ENCODE measurements at places on chromosomes 2 and 18.

- DNase-seq, result no peak
Measured at GRCh38 chr2:64915510-64915900, 73.7 kb upstream of the SLC1A4 start.

DNA sequence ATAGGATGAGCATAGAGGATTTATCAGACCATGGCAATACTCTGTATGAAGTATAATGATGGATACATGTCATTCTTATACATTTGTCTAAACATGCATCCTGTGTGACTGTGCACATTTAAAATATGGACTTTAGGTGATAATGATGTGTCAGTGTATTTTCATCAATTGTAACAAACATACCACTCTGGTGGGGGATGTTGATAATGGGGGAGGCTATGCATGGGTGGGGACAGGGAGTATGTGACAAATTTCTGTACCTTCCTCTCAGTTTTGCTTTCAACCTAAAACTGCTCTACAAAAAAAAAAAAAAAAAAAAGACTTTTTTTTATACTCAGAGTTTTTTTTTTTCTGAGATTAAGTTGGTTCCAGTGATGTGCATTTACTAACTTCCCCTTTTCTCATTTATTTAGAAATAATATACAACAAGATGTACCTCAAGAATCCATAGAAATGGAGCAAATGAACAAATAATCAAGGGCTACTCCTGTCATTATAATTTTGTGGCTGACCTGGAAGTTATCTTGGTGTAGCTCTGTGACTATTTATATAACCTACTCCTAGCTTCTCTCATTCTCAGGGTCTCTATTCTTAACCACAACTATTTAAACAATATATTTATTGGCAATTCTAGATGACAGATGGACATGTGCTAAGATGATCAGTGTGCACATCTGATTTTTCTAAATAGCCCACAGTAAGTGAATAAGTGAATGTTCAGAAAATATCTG, 108.9 kb upstream of the ITGA4 start:
- DNase-seq, result no peak

GRCh38 chr2:233075966-233076339, 15.8 kb downstream of the INPP5D start:
- DNase-seq, result no peak

DNA sequence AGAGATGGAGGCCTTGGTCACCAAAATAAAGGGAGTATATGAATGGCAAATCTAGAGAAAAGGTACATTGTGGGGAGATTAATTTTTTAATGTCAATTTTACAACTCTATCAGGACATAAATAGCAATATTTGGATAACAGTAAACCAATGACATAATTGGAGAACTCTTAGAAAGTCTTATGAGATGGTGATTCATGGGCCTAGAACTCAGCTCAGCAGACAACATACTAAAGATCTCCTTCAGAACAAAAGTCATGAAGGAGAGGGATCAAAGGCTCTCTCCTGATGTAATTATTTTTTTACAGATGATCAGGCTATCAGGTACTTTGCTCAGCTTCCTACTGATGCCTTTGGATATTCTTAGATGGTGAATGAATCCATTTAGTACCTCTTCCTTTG, 90.0 kb downstream of the CRACDL start:
- no peak for DNase-seq

DNA sequence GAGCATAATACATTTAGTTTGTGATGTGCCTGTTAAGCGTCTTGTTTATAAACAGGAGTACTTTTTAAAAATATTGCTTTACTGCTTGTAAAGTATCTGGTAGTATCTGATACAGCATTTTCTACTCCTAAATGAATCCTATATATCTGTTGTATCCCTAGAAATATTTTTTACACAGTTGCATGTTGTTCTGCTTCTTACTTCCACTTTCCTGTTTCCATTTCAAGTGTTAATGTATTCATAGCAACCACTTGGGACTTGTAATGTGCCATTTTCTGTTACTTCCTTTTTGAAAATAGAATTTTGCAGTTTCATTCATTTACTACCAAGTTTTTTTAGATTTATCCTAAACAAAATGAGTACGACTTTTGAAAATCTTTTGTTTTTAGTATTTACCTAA, 24.9 kb downstream of the CCNT2 start:
- no peak for DNase-seq

- peak; percentile 74 for DNase-seq
Measured at GRCh38 chr18:10252494-10252893, 201.9 kb upstream of the APCDD1 start.

- no peak for DNase-seq
Measured at GRCh38 chr18:78207942-78208341, 771.7 kb upstream of the SALL3 start.

DNA sequence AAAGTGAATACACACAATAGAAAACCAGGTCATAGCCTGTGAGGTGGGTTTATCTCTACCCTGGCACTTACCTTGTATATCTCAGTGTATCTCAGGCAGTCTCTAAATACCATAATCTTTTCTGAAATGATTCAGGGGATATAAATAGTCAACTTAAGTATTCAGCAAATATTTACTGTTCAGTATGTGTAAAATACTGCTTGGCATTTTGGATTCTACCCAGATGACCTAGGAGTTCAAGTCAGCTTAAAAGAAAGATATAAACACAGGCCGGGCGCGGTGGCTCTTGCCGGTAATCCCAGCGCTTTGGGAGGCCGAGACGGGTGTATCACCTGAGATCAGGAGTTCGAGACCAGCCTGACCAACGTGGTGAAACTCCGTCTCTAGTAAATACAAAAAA, 23.8 kb downstream of the GRHL1 start:
- DNase-seq, result no peak

GRCh38 chr2:172484706-172485105, 57.3 kb downstream of the ITGA6 start:
- DNase-seq, result no peak

DNA sequence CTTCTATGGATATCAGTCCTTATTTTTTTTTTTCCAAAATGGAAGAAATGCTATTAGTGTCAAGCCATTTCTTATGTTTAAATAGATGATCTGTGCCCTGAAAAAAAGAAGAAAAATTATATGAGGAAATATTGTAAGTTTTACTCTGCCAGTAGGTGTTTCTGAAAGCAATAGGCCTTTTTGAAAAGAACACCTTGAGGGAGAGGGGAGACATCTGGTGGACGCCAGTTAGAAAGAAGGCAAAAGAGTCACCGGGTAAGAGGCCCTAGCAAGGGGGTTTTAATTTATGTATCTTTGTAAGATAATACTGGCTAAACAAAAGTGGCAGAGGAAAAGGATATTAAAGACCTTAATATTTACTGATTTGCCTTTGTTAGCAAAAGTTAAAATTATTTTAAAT, 56.1 kb downstream of the DYNAP start:
- no peak for DNase-seq

- no peak for DNase-seq
Measured at GRCh38 chr2:79552653-79553052, 39.8 kb downstream of the CTNNA2 start.

DNA sequence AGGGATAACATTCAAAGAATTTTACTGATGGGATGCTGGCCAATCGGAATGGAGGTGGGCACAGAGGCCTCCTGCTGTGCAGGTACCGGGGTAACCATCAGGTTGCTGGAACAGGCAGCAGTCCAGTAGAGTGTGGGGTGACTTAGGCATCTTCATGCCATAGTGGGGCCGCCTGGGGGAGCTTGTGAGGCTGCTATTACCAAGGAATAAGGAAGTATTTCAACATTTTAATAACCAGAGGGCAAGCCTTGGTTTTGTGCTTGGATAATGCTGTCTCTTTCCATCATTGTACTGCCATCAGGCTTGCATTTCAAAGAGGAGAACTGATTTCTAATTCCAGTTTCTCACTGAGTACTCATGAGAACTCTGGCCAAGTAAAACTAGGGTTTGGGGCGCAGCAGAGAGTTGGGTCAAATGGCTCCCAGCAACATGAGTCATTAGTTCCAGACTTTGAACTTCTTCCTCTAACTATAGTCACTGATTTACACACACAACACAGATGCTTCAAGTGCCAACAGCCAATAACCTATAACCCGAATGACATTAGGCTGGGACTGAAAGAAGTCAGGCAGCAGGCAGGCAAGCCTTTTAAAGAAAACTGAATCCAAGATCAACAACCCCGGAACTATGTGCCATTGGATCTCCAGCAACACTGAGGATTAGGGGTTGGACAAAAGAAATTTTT, 56.1 kb upstream of the FHL2 start:
- peak; percentile 38 for DNase-seq

DNA sequence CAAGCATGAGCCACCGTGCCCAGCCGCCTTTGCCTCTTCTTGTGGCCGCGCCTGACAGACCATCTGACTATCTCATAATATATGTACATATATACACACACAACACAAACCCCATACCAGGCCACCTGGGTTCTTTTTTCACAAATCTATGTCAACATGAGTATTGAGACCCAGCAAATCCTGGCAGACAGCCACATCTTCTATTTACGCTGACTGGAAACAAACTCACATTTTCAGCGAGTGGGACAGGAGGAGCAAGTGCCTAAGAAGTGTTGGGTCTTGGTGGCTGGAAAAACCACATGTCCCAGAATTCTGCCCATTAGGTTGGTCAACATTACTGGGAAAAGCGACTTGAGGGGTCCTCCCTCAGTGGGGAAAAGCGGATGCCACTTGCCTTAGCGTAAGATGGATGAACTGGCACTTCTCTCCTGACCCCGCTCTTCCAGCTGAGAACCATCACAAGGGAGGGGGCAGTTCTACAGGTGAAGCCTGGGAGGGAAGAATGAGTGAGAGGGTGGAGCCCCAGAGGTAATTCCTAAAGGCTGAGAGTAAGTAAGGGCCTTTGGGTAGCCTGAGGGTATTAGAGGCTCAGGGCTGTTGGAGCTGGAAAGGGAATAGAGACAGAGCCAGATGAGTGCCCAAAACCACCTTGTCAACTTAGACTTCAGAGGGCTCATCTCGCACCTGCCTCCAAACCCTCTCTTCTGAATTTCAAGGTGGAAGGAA, 1.9 kb downstream of the SCYGR3 start:
- DNase-seq, result no peak

DNA sequence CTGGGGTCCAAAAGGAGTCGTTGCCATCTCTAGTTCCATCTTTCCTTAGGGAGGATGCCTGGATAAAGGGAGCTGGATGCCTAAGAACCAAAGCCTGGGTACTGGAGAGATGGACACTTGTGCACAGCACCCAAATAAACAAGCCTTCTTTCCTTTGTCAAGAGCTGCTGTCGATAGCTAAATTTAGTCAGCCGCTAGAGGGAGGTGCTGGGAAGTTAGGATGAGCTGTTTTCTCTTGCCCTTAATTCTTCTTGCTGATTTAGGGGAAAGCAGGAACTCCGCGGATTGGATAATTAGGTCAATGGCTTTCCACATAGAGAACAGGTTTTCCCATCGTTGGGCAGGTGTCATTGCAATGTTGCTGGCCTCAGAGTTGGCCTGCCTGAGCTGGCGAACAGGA, 30.9 kb upstream of the SERPINB12 start:
- peak; percentile 59 for DNase-seq

DNA sequence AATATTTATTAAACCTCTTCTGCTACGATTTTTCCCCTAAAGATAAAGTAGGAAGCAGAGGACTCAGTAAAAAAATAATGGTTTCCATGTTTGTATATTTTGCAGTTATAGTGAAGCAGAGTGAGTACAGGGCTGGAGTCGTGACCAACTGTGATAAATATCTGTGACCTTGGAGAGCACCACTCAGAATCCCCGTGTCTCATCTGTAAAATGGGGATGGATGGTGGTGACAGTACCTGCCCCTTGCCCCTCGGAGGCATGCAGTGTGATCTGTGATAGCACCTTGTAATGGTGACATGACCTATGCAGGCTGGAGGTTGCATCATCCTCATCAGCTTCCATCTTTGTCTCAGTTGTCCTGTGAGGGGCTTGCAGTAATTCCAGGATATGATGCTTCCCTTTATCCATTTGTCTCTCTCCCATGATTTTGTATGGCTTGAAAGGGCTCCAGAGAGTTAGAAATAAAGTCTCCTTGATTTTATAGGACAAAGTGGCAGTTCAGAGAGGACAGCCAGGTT, 5.5 kb downstream of the TTL start:
- no peak for DNase-seq

GRCh38 chr2:199303728-199304177, 154.0 kb downstream of the SATB2 start:
- peak; percentile 13 for DNase-seq

GRCh38 chr2:200189964-200190363, 116.5 kb upstream of the SPATS2L start:
- peak; percentile 96 for DNase-seq

DNA sequence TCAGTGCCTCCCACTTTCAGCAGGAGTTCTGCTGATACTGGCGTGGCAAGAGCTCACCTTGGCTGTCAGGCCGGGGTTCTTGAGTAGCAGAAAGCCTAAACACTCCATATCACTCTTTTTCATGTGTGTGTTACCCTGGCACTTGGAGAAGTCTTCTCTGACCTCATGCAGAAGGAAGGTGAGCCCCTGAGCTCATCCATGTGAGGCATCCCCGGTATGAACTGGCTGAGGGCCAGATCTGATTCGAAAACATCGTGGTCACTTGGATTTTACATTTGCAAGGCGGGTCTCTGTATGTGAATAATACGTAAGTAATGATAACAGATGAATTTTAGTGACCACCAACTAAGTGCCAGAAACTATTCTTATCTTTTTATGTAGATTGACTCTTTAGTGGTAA, 93.6 kb downstream of the RAPGEF4 start:
- DNase-seq, result no peak

GRCh38 chr2:178589335-178589734, 109.1 kb downstream of the PLEKHA3 start:
- no peak for DNase-seq

GRCh38 chr18:69674966-69675365, 272.7 kb downstream of the CD226 start:
- no peak for DNase-seq

- DNase-seq, result no peak
Measured at GRCh38 chr2:45786836-45787357, 135.4 kb downstream of the PRKCE start.

DNA sequence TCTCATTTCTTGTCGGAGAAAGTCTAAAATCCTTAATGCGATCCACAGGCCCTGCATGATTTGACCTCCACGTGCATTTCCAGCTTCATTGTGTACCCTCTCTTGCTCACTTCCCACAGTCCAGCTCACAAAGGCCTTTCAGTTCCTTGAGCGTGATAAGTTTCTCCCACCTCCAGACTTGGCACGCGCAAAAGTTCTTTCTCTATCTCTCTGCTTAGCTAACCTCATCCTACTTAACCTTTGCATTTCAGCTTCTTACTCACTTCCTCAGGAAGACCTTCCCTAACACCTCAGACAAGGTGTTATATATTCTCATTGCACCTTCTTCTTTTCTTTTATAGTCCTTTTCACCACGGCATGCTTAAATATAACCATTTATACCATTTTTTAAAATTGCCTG, 124.8 kb upstream of the XPO1 start:
- no peak for DNase-seq

All from foreskin melanocyte (primary cell).